AG10803 (cell line): ENCODE measurements at places on chromosomes 3 and 15.

- peak; percentile 77 for DNase-seq
These were observed 65.3 kb downstream of the FLNB start for GRCh38 chr3:58073301-58074108.

- DNase-seq = no peak
These were observed 16.6 kb downstream of the ABTB1 start for GRCh38 chr3:127689266-127689860.

DNA sequence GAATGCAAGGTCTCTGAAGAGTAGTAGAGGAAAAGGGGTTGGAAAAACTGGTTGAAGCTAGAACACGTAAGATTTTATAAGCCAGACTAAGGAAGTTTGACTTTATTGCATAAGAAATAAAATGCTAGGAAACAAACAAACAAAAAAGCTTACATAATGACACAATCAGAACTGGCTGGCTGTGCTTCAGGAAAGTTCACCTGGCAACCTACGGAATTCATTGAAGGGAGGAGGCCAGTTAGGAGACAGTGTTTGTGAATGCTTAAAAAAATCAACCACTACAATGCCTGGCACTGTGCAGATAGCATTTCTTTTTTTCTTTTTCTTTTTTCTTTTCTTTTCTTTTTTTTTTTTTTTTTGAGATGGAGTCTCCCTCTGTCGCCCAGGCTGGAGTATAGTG, 1.9 kb upstream of the ICE2 start:
- no peak for DNase-seq

DNA sequence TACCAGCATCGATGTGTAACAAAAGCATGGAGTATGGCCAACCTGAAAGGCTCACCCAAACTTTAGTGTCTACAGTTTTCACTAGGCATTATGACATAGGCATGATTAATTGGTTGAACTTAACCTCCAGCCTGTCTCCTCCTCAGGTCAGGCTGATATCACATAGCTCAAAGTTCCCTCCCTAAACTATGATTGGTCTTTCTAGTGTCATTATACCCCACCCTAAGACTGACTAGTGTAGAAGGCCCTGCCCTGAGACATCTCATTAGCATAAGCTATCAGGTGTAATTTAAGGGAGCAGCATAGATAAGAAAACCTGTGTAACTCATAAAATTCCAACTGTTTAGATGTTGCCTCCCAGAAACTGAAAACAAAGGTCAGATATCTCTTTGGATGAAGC, 195.2 kb downstream of the ALCAM start:
- DNase-seq = no peak

DNA sequence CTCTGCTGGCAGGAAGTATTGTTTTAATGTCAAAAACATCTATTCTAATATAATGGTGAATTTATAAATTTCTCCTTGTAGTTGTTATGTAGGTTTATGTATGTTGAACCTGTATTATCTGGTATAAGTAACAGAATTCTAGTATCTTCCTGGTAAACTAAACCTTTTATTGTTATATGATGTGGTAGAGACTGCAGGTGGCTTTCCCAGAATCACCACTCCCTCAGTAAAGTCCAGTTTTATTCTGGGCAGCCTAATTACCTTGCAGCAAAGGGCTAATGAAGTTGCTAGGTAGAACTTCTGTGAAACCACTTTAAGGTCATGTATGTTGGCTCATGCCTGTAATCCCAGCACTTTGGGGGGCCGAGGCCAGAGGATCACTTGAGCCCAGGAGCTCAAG, 15.6 kb downstream of the CSNK1G1 start:
- DNase-seq = no peak

- no peak for DNase-seq
These were observed 424.5 kb upstream of the LMCD1 start for GRCh38 chr3:8077126-8077525.

DNA sequence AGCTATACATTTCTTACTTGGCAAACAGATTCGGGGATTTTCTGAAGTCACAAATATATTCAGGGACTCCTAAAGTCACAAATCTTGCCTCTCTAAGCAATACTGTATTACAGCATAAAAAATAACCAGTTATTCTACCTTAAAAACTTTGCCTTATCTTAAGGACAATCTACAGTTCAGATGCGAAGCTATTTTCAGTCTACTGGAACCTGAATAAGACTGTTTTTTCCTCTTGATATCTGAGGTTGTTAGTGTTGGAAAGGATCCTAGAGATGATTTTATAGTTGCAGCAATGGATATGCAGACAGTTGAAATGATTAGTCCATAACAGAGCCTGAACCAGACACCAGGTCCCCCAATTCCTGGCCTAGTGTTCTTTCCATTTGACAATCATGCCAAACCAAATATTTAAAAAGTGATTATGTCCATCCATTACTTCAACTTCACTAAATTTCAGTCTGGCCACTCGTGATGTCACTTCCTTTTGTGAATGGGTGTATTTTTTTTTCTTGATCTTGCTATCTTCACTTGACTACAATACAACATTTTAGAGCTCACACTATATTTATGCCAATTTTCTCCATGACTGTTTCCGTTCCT, 1.8 kb downstream of the HDGFL3 start:
- DNase-seq = peak; percentile 22

DNA sequence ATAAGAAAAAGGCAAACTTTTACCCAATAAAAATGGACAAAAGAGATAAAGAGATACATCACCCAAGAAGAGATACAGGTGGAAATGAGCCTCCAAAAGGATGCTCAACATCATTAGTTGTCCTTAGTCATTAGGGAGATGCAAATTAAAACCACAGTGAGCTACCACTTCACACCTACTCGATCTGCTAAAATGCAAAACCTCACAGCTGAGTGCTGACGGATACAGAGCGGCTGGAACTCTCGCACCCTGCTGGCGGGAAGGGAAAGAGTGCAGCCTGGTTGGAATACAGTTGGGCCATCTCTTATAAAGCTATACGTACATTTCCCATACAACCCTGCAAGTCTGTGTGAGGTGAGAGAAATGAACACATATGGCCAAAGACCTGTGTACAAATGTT, 78.5 kb upstream of the PRR20G start:
- no peak for DNase-seq

DNA sequence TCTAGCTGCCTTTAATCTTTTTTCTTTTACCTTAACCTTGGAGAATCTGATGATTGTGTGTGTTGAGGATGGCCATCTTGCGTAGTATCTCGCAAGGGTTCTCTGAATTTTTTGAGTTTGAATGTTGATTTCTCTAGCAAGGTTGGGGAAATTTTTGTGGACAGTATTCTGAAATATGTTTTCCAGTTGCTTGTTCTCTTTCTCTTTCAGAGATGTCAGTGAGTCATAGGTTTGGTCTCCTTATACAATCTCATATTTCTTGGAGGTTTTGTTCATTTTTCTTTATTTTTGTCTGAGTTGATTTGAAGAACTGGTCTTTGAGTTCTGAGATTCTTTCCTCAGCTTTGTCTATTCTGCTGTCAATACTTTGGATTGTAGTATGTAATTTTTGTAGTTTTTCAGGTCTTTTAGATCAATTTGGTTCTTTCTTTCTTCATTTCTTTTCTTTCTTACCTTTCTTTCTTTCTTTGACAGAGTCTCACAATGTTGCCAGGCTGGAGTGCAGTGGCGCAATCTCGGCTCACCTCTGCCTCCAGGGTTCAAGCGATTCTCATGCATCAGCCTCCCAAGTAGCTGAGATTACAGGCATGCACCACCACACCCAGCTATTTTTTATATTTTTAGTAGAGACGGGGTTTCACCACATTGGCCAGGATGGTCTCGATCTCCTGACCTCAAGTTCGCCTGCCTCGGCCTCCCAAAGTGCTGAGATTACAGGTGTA, 366.4 kb upstream of the RASGRP1 start:
- peak; percentile 57 for DNase-seq

- peak; percentile 82 for DNase-seq
These were observed 47.2 kb upstream of the IREB2 start for GRCh38 chr15:78390826-78391225.

- DNase-seq = no peak
These were observed 54.3 kb downstream of the LMCD1 start for GRCh38 chr3:8555725-8556472.
